CD4-positive, CD25-positive, alpha-beta regulatory T cell (primary cell): ENCODE measurements at places on chromosomes 16 and 17. TPM values are rescaled to one million over a fixed set of nuclear protein-coding genes. Genes with fewer than 3 reads are reported as not detected.

- H3K36me3 ChIP-seq: no peaks in the 10 kb centered on the region
- no peak overlapping the region for H3K4me3 ChIP-seq
- no peak overlapping the region for H3K27ac ChIP-seq
- DNase-seq: no peak
- peaks cover 3% of the 10 kb centered on the region for H3K27me3 ChIP-seq
These were observed 826 bp downstream of the LYZL6 start for GRCh38 chr17:35942588-35943186.

DNA sequence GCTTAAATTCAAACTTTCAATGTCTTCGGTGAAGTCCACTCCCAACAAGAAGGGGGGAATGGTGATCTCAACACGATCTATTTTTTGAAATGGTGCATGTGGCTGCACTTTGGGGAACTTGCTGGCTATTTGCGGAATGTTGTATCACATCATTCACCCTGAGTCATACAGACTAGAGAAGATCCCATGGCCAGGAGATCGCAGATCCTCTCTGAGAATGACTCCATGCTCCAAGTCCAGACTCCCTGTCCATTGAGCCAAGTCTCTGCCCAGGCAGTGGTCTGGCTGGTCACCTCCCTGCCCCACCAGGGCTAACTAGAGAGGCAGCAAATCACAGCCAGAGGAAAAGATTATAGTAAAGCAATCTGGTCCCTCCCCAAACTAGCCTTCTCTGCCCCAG, 120.6 kb downstream of the XYLT1 start:
- no peaks in the 10 kb centered on the region for H3K27me3 ChIP-seq
- no peak overlapping the region for H3K4me3 ChIP-seq
- no peak overlapping the region for H3K27ac ChIP-seq
- H3K36me3 ChIP-seq: peaks cover 3% of the 10 kb centered on the region
- peaks cover 31% of the 10 kb centered on the region for H3K4me1 ChIP-seq

SP6 gene
- total RNA-seq: 0.17 TPM

GRCh38 chr17:79657036-79657435, 46.2 kb upstream of the RBFOX3 start:
- no peaks in the 10 kb centered on the region for H3K36me3 ChIP-seq
- no peak for DNase-seq
- peaks cover 9% of the 10 kb centered on the region for H3K27me3 ChIP-seq
- no peak overlapping the region for H3K27ac ChIP-seq
- H3K4me3 ChIP-seq: no peak overlapping the region
- H3K4me1 ChIP-seq: no peaks in the 10 kb centered on the region

DNA sequence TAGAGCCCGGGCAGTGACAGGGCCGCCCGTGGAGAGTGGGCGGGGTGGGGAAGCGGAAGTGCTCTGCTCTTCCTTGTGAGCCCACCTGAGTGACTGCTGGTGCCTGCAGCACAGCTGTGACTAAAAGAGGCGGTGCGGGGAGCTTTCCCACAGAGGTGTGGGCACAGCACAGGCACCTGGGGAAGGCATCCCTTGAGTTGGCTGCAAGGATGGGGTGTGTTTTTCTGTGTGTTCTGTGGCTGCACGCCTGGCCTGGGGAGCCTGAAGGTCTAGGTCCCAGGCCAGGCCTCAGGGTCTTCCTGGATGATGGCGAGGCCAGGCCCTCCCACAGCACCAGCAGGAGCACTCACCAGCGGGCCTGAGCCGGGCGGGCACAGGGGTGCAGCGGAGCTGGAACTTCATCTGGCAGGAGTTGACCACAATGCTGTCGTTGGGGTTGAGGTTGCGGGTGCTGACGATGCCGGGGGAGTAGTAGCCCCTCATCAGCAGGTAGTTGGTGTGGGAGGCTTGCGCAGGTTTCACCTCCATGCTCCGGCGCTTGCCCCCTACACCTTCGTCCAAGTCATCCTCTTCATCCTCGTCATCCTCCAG, 67.1 kb downstream of the IL21R start:
- H3K4me1 ChIP-seq: peaks cover 3% of the 10 kb centered on the region
- no peak overlapping the region for H3K27ac ChIP-seq

- no peak overlapping the region for H3K4me3 ChIP-seq
- no peak overlapping the region for H3K27ac ChIP-seq
- no peaks in the 10 kb centered on the region for H3K4me1 ChIP-seq
- no peaks in the 10 kb centered on the region for H3K27me3 ChIP-seq
- H3K36me3 ChIP-seq: no peaks in the 10 kb centered on the region
These were observed 76.0 kb downstream of the WIPI1 start for GRCh38 chr17:68381076-68381900.

GRCh38 chr17:15947271-15947670, 2.3 kb downstream of the ADORA2B start:
- H3K27ac ChIP-seq: no peak overlapping the region
- H3K36me3 ChIP-seq: no peaks in the 10 kb centered on the region
- H3K27me3 ChIP-seq: peaks cover 13% of the 10 kb centered on the region
- no peak for DNase-seq

DNA sequence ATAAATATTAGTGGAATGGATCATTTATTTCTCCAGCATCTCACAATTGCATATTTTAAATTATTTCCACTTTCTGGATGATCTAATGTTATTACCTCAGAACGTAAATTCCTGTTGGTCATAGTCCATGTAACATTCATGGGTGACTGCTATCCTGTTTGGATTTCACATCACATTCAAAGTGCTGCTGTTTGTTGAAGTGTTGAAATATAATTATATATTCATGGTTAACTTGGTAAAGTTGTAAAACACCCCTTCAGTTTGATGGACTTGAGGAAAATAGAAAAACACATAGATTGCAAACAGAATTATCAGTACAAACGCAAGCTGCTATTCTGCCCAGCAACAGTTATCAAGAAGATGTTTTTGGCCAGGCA, 59.6 kb downstream of the TANGO6 start:
- no peak overlapping the region for H3K27ac ChIP-seq
- H3K36me3 ChIP-seq: peaks cover 25% of the 10 kb centered on the region
- no peaks in the 10 kb centered on the region for H3K27me3 ChIP-seq
- H3K4me3 ChIP-seq: no peak overlapping the region
- no peaks in the 10 kb centered on the region for H3K4me1 ChIP-seq
- DNase-seq: no peak

DNA sequence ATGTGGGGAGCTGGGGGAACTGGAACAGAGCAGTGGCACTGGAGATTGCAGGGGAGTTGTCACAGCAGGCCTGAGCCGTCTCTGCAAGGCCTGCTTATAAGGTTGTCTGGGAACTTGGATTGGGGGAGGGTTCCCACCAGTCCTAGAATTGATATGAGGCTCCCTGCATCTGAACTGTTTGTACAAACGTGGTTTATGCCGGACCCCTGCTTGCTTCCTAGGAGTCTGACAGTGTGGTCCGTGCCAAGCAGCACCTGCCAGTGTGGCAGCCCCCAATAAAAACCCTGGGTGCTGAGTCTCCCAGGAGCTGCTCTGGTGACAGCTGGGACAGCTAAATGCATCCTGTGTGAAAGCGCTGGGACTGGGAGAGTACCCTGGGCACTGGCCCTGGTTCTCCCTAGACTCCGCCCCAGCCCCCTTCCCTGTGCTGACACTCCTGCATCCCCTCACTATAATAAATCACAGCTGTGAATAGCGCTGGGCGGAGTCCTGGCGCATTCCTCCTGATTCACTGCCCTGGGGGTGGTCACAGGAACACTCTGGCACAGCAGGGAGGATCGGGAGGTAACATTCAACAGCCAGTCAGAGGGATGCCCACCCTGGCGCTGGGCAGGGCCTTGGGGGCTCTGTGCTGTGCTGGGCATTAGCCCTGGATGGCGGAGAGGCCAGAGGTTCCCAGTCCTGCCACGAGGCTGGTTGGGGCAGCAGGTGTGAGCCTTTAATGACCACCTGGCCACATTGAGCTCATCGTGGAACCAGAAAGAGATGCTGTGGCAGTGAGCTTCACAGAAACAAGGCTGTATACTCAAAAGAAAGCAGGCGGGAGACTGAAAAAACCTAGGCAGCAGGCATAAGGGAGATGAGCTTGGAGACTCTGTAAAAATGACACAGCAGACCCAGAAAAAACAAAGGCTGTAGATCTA, 45.6 kb downstream of the RMI2 start:
- H3K4me3 ChIP-seq: no peak overlapping the region
- H3K36me3 ChIP-seq: no peaks in the 10 kb centered on the region
- DNase-seq: no peak
- H3K27me3 ChIP-seq: no peaks in the 10 kb centered on the region
- no peaks in the 10 kb centered on the region for H3K4me1 ChIP-seq

C17orf107 gene
- total RNA-seq: 45.6 TPM

GRCh38 chr16:29789775-29790182, 772 bp upstream of the KIF22 start:
- H3K36me3 ChIP-seq: peaks cover 3% of the 10 kb centered on the region
- DNase-seq: no peak
- peak overlapping the region; percentile 78 for H3K27ac ChIP-seq
- peaks cover 46% of the 10 kb centered on the region for H3K4me1 ChIP-seq

KIF18B gene
- 0.52 TPM for total RNA-seq

KRT9 gene
- not detected for total RNA-seq

DNA sequence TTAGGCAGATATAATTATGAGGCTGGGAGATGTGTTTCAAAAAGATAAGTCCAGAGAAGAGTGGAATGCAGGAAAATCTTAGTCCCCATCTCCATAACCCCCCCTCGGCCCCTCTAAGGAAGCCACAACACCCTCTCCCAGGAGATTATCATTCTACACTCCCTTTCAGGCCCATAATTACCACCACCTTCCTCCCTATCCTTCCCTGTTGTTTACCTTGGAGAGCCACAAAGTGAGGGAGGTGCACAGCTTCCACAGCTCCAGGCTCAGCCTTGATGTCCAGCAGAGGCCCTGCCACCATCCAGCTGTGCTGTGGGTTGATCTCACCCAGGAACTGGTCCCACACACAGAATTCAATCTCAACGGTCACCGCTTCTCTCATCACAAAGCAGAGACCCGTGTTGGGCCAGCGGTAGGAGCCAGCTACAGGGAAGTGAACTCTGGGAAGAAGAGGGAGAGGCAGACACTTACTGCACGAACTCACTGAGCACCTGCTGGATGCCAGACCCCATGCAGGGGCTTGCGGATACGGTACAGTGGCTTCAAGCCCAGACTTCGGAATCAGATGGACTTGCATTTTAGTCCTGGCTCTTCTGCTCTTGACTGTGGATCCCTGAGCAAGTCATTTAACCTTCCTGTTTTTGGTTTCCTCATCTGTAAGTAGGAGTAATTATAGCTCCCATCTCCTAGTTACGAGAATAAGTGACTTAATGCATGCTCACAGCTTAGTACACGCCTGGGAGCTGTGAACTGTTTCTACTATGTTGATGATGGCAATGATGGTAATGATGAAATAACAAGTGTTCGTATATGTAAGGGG, 44.1 kb downstream of the MIS12 start:
- H3K27ac ChIP-seq: no peak overlapping the region
- H3K4me1 ChIP-seq: no peaks in the 10 kb centered on the region
- H3K4me3 ChIP-seq: no peak overlapping the region
- peaks cover 87% of the 10 kb centered on the region for H3K36me3 ChIP-seq

DNA sequence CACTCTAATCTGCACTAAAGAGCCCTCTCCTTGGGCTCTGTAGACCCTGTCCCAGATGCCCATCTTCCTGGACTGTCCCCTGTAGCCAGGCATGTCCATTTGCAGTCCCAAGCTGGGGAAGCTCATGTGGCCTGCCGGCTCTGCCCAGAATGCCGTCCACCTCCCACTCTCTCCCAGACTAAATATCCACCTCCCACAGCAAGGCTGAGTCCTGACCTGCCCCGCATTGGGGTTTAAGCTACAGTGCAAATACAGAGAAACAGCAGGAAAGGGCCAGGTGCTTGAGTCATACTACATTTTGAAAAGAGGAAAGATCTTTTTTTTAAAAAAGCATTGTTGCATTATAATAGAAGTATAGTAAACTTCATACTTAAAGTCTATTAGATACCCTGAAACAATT, 3.0 kb downstream of the ST6GALNAC2 start:
- H3K4me1 ChIP-seq: peaks cover 19% of the 10 kb centered on the region
- H3K27me3 ChIP-seq: peaks cover 13% of the 10 kb centered on the region
- DNase-seq: no peak
- no peak overlapping the region for H3K27ac ChIP-seq
- no peaks in the 10 kb centered on the region for H3K36me3 ChIP-seq
- H3K4me3 ChIP-seq: no peak overlapping the region

- no peaks in the 10 kb centered on the region for H3K27me3 ChIP-seq
- no peaks in the 10 kb centered on the region for H3K4me1 ChIP-seq
- DNase-seq: no peak
- no peak overlapping the region for H3K4me3 ChIP-seq
- H3K36me3 ChIP-seq: no peaks in the 10 kb centered on the region
These were observed 13.3 kb upstream of the RBBP6 start for GRCh38 chr16:24525970-24526559.

DNA sequence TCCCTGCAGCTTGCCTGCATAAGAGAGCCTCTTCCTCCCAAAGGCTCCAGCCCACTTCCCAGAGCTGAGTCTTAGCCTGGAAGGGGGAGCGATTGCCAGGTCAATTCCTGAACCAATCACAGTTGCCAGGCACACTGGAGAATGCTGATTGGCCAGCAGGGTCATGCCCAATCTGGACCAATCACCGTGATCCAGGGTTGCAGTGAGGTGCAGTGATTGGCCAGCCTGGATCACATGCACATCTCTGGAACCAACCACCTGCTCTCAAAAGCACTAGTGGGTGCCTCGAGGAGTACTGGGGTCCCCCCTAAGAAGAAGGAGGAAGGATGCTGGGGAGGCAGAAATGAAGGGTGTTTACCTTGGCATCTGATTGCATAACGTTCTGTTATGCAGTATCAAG, 18.4 kb downstream of the NAGPA start:
- no peak overlapping the region for H3K27ac ChIP-seq
- no peaks in the 10 kb centered on the region for H3K4me1 ChIP-seq
- DNase-seq: no peak
- H3K4me3 ChIP-seq: no peak overlapping the region

CES1 gene
- 0.89 TPM for total RNA-seq

- H3K36me3 ChIP-seq: no peaks in the 10 kb centered on the region
- H3K4me3 ChIP-seq: no peak overlapping the region
- no peak for DNase-seq
- no peak overlapping the region for H3K27ac ChIP-seq
- no peaks in the 10 kb centered on the region for H3K4me1 ChIP-seq
These were observed 24.0 kb upstream of the PHB1 start for GRCh38 chr17:49438436-49439278.

SDR42E2 gene
- total RNA-seq: 3.5 TPM

DNA sequence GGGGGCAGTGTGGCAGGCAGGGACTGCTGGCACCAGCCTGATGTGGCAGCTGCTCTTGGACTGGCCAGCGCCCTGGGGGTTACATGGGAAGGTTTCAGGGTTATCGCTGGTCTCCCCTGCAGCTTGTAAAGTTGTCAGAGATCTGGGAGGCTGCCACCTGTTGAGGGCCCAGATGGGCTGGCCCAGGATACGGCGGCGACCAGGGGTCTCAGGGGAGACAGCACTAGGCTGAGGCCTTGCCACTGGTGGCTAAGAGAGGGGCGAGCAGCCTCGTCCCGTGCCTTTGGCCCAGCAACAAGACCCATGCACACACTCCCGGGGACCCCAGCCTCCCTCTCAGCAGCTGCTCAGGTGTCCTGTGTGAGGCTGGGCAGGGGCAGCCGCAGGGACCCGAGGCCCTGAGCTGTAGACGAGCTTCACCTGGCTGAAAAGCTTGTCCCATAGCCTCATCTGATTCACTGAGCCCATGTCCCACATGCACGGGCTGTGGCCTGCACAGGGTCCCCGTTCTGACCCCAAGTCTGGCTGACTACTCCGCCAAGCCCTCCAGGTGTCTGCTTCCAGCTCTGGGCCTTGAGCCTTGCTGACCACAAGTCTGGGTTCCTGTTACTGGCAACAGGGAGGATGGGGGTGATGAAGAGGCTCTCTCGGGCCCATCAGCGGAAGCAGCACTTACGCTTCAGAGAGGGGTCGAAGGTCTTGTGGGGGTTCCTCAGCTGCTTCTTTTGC, 6.2 kb downstream of the DUS1L start:
- H3K27me3 ChIP-seq: no peaks in the 10 kb centered on the region
- no peak overlapping the region for H3K27ac ChIP-seq
- H3K4me3 ChIP-seq: no peak overlapping the region
- peaks cover 10% of the 10 kb centered on the region for H3K4me1 ChIP-seq

MAP2K3 gene
- total RNA-seq: 70.6 TPM

GRCh38 chr16:3454093-3454492, 10.6 kb downstream of the NAA60 start:
- H3K27me3 ChIP-seq: no peaks in the 10 kb centered on the region
- no peak overlapping the region for H3K4me3 ChIP-seq
